ENCODE measurements at places on chromosomes 5 and 9.

DNA sequence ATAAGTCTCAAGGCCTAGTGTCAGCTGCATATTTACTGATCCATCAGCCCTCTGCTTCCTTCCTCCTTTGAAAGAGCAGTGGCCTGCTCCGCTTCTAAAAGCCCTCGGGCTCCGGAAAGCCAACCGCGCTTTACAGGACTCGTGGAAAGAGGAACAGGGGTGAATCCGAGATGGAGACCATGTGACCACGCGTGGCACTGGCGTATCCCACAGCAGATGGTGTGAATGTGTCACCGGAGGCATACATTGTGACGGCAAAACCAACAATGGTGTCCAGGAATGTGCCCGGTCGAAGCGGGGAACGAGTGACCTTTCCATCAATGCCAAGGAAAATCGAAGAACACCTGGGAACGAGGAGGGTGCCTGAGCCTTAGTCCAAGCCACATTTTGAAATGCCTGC, 484.6 kb downstream of the SPATA31A7 start:
- no peak for DNase-seq

DNA sequence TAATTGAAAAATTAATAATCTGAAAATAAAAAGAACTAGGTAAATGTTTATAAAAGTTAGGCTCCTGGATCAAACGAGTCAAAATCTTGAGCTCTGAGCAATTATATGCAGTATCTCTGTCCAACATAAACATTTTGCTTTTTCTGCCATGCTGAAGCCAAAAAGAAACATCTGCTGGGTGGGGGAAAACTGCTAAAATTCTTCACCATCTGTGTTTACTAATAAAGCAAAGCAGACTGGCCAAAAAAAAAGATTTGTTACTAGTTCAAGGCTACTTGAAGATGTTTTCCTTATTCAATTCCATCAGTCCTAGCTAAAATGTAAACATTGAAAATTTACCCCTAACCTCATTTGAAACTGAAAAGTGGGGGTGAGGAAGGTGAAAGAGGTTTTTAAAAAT, 29.7 kb downstream of the GTF3C4 start:
- DNase-seq = no peak

- DNase-seq = no peak
These were observed 80.8 kb upstream of the PPP2R2B start for GRCh38 chr5:146959360-146959759.

DNA sequence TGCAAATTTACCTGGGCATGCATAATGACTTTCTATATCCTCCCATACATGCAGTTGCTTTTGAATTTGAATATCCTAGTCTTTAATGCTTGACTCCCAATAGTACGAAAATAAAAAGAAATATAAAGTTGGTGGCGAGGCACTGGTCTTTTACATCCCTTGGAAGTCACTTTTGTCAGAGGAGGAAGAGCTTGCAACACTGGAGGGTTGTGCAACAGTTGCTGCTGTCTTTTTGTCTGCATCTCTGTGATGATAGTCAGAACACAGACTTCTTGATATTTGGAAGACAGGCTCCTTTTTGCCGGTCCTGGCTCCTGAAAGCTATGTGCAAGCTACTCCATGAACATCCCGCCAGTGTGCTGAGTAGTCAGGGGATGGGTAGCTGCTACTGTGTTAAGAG, 16.8 kb upstream of the SGCD start:
- no peak for DNase-seq

DNA sequence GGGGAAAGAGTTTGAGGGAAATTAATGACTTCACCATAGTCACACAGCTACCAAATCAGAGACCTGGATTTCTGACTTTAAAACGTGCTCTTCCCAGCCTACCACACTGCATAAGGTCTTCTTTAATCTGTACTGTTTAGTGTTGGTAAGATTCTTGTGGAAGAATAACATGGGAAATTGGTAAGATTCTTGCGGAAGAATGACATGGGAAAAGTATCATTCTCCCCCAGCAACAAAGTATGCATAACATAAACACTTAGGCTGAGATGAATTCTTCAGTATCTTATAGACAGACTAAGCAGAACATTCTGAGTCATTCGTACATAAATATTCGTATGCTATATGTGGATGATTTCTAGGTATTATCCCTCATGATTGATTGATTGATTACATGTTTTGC, 170.4 kb downstream of the FOCAD start:
- DNase-seq = no peak

DNA sequence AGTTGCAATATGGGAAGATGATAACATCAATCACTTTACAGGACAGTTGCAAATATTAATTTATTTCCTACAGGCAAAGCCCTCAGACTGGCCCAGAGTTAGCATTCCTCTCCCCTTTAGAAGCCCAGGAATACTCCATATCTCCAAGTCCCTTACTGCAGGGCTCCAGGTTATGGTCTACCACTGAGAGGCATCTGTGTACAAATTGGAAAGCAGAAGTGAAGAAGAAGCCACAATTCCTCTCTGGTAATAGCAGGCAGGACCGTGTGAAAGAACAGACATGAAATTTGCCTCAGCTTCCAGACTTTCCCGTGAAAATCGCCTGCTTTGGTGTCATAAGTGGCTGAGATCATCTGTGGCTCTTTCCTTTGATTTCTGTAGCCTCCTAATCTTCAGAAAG, 289.6 kb downstream of the GLIS3 start:
- no peak for DNase-seq

- no peak for DNase-seq
These were observed 440.4 kb downstream of the CDH18 start for GRCh38 chr5:19547640-19548039.

DNA sequence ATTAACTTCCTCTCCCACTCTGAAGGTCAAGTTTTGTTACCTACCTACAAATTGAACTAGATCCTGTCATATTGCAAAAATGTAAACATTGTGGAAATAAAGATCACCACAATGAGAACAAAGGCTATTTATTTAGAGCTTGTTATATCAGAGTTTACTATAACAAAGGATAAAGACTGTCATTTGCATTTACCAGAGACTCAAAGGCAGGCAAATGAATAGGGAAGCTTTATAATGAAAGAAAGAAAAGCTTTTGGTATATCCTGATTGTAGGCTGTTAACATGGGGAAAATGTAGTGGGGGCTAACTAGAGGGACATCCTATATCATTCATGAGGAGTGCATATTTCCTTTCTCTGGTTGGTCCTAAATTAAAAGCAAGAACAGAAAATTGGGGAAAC, 403.5 kb upstream of the TYRP1 start:
- no peak for DNase-seq

GRCh38 chr9:137191245-137191644, 2.8 kb downstream of the SSNA1 start:
- DNase-seq = no peak

DNA sequence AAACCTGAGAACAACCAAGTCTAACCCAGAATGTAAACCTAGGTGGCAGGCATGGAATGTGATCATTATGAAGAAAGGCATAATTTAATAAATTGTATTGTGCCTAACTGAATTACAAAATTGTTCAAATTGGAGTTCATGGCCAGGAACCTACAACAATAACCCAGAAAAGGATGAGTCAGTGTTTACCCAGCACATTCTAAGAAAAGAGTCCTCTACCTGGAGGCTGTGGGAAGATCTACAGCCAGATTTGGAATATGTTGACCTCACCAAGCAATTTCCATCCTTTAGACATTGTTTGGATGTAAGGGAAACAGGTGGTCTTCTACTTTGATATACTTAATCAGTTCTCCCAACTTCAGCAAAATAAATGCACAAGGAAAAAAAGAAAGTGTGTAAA, 152.2 kb downstream of the TMEM161B start:
- no peak for DNase-seq

- DNase-seq = no peak
These were observed 661 bp upstream of the SLC25A51 start for GRCh38 chr9:37904445-37905130.

DNA sequence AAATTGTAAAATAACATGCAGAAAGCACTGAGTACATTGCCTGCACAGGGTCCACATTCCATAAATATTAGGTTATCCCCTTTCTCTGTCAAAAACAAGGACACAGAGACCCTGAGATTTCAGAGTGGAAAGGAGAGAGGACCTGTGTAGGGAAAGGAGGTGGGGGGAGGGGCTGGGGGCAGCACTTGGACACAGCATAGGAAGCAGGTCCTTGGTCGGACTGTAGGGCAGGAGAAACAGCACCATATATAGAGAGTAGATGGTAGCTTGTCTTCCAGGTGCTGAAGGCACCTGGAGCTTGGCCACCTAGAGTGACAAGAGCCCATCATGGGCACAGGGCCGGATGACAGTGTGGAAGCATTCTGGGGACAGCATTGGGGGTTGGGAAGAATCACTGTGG, 2.4 kb downstream of the TPM2 start:
- DNase-seq = no peak

GRCh38 chr5:127562252-127562651, 44.8 kb downstream of the PRRC1 start:
- DNase-seq = no peak

DNA sequence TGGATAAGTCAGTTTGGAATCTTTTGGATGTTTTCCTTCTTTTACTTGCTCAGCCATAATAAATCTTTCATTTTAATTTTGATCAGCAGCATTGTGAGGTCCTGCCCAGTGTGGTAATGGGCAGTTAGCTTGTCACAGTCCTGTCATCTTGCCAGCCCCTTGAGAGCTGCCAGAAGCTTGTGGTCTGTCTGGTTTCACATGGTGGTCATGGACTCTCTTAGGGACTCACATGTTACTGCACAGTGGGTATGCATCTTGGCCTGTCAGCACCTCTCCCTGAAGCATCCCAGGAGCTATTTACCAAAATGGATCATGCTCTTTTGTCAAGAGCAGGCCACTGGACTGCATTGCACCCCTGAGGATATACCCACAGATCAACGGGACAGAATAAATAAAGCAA, 60.3 kb downstream of the DAPK1 start:
- DNase-seq = no peak

- DNase-seq = no peak
These were observed 309.8 kb upstream of the RGMB start for GRCh38 chr5:98463676-98464075.

DNA sequence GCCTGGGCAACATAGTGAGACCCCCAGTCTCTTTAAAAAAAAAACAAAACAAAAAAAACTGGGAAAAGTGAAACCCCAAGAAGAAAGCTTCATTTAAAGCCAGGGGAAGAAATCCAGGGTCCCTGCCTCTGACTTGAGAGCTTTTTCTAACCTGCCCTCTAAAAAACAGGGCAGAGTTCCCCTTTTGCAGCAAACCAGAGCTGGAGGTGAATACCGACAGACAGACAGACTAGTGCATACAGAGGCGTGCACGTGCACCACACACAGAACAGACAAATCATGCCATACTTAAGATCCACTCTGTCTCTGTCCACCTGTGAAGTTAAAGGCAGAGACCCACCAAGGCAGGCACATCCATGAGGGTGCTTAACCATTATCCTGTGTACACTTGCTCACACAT, 11.7 kb upstream of the AQP3 start:
- DNase-seq = no peak

GRCh38 chr5:38258319-38259061, at the start of gene EGFLAM:
Gene EGFLAM (plus strand): TSS chr5:38258559. CDS start chr5:38258755, 196 bp downstream.
- DNase-seq = no peak

- no peak for DNase-seq
These were observed 24.6 kb upstream of the BARX1 start for GRCh38 chr9:93979721-93980120.
